ENCODE measurements at places on chromosomes 4 and X. TPM values are rescaled to one million over a fixed set of nuclear protein-coding genes. Genes with fewer than 3 reads are reported as not detected.

DNA sequence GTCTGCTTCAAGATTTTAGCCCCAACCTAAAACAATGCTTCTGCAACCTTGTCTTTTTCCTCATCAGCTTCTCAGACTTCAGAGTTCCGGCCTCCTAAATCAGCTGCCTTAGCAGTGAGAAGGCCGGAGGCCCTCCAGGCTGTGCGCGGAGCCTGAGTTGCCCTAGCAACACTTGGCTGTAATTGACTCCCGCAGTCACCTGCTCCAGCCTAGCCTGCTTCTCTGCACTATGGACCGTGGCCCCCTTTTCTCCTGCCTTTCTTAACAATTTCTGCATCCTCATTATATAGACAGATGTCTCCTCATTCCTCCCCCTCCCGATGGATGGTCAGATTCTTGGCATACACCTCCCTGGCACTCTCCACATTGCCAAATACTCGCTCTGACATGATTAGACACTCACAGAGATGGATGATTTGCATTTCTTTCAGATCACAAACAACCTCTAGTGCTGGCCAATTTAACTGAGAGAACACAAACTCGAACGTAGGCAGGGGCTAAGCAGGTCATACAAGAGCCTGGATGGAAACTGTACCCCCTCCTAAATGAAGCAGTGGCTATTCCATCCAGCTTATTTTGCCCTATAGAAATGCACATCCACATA is 9.5 kb upstream of the HUWE1 start:
- DNase-seq, result no peak

SMIM43 gene
- total RNA-seq, result not detected

DNA sequence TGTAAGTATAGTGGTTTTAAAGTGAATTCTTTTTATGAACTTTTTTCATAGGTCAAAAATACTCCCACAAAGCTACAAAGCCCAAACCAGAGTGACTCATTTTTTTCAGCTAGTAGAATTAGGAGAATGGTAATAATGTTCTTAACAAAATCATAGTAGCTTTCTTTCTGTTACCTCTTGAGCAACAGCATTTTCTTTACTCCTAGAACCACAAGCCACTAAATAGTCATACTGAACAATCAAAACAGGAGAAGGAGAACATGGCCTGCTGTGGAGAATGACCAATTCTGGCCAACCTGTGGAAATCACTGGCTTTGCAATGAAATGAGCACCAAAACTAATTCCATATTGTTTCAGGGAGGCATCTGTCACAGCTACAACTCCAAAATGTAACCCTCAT is 112.9 kb downstream of the AMMECR1 start:
- no peak for DNase-seq

MGARP gene
- 0.62 TPM for total RNA-seq
